NCI-H345 (cell line): ENCODE measurements at places on chromosomes 13 and 19.

DNA sequence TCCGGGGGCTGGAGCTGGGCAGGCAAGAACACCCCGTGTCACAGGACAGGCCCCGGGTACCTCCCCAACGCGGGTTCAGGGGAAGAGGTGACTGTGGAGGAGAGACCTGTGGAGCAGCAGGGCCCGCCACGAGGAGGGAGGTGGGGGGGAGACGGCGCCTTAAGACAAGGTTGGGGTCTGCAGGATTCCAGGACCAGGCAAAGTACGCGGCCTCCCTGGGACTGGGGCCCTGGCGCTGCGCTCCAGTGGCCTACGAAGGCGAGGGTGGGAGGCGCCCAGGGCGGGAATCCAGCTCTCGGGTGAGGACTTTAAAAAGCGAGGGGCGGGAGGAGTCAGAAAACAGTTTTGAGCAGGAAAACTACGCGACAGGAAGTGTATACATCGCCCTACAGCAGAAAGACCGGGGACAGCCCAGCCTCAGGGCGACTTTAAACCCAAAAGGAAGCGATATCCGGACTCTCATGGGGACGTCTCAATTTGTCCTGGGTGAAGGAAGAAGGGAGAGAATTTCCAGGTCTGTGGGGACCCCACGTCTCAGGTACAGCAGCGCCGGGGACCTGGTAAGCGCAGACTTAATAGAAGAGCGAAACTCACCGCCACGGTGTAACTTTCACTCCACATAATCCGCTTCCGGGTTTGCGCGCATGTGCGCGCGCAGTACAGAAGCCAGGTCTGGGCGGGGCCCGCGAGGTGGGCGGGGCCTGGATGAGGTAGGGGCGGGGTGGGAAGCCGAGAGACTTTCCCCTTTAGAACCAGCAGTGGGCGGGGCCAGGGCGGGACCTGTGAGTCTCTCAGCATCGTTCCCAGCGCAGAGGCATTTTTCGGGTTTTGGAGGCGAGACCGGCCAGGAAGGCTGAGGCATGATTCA is at the start of gene ZNF83:
TSS of gene ZNF83 (minus strand) at position 638 of the 868 bp plus-strand sequence.
- peak; percentile 90 for DNase-seq

GRCh38 chr19:6260376-6260775 is 19.4 kb downstream of the MLLT1 start:
- DNase-seq: no peak

DNA sequence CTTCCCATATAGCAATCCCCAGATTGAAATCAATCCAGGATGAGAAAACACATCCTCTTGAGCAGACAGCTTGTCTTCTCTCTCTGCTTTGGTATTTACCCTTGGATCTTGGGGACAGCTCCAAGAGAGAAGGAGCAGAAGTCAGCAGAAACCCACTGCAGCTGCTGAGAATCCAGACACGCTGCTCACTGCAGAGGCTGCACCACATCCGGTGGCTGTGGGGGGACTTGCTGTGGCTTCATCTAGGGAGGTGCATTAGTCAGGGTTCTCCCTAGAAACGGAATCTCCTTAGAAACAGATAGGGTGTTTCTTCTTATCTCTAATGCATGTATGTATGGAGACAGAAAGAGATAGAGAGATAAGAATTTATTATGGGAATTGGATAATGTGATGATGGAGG is 2.7 kb downstream of the CYP4F12 start:
- DNase-seq: no peak

DNA sequence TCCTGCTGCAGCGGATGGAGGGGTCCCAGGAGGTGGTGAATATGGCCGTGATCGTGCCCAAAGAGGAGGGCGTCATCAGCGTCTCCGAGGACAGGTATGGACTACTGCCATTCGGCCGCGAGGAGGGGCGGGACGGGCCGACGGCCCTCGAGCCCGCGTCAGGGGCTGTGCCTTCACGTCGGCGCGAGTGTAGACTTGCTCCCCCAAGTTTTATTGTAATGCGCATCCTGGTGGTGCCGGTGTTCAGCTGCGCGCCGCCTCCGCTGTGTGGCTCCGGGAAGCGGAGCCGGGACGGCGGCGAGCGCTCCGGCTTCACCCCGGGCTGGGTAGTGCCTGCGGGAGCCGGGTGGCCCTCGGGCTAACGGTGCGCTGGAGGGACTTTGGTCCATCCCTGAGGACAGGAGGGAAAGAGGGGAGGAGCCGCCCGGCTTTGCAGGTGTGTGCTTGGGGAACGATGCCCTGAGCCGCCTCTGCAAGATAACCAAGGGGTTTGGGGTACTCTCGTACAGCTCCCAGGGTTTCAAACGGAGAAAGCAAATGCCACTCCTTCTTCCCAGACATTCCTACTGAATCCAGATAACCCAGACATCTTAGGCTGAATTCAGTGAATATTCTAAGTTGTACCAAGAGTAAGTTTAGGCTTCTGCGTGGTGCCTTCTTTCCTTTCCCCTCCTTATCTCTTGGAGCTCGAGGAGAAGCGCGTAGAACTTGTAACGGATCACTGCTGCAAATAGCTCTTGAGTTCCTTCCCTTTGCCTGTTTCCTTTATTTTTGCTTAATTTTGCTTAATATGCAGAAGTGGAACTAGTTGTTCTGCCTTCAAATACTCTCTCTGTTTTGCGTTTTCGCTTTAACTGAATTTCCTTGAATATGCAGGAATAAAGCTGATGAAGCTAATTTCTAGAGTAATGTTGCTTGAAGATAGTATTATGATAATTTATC is 740 bp downstream of the WDFY2 start:
- peak; percentile 46 for DNase-seq

- no peak for DNase-seq
These were observed 58.3 kb downstream of the ZMYM2 start for GRCh38 chr13:20016649-20017364.

DNA sequence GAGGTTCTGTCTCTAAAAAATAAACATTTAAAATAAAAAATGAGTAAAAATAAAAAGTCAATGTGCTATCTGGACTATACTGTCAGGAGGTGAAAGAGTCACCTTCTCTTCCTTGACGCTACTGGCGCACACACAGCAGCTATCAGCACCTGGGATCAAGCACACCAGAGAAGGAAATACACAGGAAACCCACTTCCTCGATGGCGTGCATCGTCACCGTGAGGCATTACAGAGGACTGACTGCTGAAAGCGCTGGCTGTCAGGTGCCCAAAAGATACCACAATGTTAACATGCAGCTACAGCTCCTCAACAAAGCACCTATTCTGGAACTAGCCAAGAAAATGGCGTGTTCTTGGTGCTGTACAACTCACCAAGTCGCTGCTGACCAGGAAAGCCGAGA is 6.1 kb downstream of the SLC35E1 start:
- DNase-seq: no peak

DNA sequence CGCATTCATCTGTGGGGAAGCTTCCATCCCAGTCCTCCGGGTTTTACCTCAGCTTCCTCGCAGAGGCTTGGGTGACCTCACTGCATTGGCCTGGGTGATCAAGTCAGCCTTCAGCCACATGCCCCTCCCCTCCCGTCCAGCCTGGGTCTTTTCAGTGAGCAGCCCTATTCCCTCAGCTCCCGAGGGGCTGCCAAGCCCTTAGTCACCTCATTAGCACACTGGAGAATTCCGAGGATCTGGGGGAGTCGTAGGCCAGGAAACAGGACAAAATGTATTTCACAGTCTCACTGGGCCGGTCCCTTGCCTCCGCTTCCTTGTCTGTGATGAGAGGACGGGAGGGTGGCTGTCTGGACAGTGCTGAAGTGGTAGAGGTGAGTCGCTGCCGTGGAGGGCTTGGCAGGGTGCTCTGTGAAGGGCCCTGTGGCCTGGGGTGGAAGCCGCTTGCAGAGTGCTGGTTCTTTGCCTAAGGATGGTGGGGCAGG is 19.9 kb downstream of the KDM4B start:
- DNase-seq: no peak

GRCh38 chr13:48299591-48299990 is 4.0 kb upstream of the RB1 start:
- DNase-seq: no peak

DNA sequence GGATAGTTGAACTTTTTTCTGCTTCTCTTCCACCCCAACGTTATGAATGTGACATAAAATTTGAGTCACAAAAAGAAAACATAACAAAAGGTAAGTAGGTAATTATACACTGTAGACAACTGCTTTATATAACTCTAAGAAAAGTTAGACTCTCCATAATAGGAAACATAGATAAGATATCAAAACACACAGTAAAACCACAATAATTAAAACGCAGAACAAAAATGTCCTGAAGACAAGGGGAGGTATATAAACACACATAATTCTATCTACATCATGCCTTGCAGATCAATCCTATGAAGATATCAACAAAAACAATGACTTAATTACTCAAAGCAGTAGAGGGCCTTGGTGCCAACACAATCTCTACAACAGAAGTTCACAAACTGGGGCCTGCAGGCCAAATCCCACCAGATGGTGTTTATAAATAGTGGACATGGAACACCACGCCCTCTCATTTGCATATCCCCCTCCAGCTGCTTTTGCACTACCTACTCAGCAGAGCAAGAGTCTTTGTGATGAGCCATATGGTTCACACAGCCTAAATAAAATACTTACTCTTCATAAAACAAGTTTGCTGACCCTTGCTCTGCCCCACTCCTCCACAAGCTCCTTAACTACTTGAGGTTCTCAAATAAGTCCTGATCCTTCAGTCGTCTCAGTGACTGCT is 254.7 kb downstream of the KLF12 start:
- DNase-seq: no peak

GRCh38 chr13:31717583-31717982 is 21.7 kb upstream of the RXFP2 start:
- DNase-seq: no peak

GRCh38 chr13:42880056-42880605 is 98.7 kb downstream of the FAM216B start:
- DNase-seq: no peak

DNA sequence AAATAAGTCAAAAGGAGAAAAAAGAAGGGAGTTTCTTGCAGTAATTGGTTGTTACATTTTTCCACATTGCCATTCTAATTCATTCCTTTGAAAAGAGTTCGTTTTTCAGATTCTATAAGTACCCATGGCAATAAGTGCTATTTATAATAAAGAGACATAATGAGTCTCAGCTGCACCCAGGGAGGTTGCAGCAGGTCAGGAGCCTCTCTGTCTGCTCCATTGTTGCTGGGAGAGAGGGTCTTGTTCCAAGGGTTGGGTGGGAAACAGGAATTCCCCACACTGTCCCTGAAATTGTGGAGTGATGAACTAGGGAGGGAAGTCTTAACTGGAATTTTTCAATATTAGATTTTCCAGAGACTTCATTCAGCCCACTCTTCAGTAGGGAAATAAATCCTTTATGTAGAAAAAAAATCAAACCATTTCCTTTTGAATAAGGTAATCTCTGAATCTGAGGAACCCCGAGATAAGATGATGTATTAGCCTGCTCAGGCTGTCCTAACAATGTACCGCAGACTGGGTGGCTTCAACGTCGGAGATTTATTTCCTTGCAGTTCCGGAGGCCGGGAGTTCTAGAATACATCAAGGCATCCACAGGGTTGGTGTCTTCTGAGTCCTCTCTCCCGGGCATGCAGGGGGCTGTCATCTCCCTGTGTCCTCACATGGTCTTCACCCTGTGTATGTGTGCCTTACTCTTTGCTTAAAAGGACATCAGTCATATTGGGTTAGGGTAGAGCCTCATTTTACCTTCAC is 342.7 kb upstream of the TMTC4 start:
- no peak for DNase-seq

- peak; percentile 22 for DNase-seq
These were observed 607 bp downstream of the NFIC start for GRCh38 chr19:3366753-3367627.

- no peak for DNase-seq
These were observed 214.2 kb downstream of the OXGR1 start for GRCh38 chr13:96780105-96780504.

DNA sequence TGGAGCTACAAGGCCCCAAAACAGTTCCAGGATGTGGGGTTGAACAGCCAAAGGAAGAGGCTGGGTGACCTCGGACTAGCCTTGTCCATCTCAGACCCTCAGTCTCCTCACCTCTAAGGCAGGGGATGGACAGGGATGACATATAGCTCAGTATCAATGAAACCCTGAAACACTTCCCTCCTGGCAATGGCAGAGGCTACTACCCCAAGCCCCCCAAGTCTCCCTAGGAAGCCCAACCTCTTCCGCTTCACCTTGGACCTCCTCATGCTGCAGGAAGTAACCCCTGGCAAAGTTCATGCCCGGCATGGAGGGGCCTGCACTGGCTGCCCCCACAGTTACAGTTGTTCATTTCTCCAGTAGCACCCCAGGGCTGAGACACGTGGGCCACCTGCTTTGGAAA is 10.6 kb downstream of the CCDC97 start:
- no peak for DNase-seq

DNA sequence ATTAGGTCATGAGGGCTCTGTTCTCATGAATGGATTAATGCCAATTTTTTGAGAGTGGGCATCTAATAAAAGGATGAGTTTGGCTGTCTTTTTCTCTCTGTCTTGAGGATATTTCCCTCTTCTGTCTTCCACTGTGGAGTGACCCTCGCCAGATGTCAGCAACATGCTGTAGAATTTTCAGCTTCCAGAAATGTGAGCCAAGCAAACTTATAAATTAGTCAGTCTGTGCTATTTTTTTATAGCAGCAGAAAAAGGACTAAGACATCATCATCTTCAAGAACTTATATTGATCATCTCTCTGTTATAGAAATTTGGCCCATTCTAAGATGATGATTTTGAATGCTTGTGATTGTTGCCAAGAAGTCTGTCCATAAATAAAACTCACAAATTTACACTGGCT is 431.4 kb downstream of the FGF9 start:
- DNase-seq: no peak

- DNase-seq: no peak
These were observed 62.2 kb downstream of the RASA3 start for GRCh38 chr13:114070098-114070799.
